Retina (tissue), 1 donor: ENCODE measurements at places on chromosomes 1 and 21.

DNA sequence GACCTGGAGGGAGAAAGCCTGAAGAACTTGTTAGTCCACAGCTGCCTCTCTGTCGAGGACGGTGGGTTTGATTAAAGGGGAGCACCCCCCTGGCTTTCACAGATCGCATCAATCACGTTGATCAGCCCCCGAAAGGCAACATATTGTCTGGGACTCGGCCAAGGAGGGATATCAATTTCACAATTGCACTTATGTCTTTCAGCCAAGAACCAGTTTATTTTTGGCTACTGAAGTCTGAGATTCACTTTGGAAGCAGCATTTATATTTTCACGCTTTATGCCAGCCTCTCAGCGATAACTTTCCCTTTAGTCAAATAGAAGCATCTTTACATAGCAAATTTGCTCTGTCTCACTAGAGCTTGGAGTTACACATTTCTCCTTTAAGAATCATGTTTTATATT is 253.2 kb upstream of the RRP15 start:
- DNase-seq, result peak; percentile 26

DNA sequence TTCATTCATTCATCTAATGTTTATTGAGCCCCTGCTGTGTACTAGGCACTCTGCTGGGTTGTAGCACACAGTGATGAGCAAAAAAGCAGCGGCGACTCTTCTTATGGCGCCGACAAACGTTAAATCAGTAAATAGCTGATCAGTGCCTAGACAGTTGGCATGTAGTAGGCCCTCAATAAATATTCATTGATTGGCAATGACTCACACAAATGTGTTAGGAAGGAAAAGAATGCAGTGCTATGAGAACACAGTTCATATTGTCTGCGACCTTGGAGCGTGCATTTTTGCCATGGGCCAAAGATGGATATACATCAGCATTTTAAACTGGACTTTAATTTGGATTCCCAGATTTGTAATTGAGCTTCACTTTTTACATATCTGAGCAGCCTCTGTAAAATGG is 52.0 kb downstream of the PRDM2 start:
- DNase-seq, result no peak

DNA sequence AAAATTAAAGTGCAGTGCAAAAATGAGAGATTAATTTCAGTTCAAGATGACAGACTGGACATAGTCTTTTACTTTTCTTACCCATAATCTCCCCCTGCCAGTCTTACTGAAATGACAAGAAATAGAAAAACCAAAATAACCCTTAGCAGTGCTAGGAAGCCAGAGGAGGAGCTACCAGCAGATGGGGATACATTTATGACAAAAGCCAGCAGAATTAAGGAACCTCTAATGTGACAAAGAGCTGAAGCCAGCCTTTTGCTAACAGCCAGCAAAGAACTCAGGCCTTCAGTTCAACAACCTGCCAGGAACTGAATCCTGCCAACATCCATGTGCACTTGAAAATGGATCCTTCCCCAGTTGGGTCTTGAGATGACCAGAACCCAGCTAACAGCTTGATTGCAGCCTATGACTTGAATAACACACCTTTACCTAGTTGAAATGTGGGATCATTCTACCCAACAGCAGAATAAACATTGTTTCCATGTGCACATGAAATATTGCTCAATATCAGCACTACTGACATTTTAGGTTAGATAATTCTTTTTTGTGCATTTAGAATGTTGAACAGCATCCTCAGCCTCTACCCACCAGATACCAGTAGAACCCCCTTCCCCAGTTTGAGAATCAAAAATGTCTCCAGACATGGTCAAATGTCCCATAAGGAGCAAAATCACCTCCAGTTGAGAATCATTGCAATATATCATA is 7.9 kb upstream of the TRAF5 start:
- DNase-seq, result no peak

DNA sequence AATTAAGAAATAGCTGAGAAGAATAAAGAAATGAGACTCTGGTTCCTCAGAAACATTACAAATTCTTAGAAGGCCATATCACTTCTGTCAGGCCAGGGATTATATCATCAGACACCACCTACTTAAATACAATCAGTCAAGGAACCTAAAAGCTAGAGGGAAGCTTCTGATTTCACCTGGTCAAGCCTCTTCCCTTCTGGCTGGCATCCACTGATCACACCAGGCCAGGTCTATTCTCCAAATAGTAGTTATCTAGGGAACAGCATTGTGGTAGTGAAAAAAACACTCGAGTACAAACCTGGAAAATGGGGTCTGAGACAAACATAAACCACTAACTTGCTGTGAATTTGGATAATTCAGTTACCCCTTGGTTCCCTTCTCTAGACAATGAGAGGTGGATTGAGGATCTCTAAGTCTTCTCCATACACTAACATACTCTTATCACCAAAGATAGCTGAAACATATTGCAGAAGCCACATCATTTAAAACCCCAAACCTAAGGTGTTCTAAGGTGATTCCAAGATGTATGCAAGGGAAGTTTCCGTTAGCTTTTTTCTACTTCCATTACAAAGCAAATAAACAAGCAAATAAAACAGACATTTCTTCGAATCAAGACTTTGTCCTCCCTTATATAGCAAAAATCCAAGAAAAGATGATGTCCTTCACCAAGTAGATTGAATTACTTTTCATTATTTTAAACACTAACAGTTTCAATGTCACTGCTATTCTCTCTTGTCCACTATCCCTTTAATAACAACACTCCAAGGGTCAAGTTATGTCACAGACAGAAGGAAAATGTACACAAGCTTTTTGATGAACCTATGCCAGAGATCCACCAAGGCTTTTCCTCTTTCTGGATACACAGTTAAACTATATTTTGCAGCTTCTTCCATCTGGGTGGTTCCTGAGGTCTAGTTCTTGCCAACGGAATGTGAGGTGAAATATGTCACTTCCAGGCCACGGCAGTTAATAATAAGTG is 212.9 kb downstream of the KCNH1 start:
- no peak for DNase-seq

GRCh38 chr21:30580132-30580531 is 10.1 kb downstream of the KRTAP22-2 start:
- DNase-seq, result no peak

DNA sequence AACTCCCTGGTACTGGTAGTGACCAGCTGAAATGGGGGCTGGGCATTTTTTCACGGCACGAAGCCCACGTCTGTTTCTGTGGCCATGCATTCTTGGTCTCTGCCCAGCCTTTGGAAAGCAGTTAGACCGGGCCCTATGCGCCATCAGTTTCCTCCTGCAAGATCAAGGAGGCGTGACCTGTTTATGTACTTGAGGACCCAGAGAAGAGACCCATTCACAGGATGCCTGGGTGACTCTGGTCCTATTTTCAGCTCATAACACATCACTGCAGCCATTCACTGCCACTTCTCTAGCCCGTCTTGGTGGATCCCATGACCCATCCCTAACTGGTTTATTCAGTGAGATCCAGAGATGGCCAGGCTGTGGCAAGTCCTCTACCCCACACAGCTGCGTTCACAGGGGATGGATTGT is 70.4 kb downstream of the SPSB1 start:
- no peak for DNase-seq

- no peak for DNase-seq
Measured at GRCh38 chr1:19824541-19824940, 9.5 kb upstream of the RNF186 start.

DNA sequence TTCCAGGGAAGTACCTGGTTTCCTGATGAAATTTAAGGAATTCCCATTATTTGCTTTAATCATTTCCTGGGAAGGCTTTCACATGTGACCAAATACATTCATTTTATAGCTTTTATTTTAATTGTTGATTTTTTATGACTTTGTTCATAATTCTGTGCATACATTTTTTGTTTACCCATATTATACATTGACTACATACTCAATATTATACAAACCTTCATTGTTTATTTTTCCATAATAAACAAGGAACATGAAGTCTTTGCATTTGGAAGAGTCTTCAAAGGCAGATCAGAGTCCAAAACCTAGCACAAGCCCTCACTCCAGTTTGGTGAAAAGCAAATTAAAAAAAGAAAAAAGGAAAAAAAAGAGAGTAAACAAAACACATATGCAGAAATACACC is 218.3 kb upstream of the NRIP1 start:
- no peak for DNase-seq

- no peak for DNase-seq
Measured at GRCh38 chr1:11918799-11919519, 7.3 kb downstream of the KIAA2013 start.

DNA sequence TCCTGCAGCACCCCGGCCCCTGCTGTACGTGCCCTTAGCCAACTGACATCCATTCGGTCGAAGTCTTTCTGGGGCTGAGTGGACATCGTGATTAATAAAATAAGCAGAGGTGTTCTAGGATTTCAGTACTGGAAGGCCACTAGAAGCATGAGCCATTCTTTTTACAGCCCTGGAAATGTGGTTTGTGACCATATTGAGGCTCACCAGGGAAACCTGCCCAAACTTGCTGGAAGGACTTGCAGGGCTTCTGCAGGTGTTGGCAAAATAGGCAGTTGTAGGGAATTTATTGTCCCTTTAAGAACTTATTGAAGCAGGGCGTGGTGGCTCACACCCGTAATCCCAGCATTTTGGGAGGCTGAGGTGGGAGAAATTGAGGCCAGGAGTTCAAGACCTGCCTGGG is 80.8 kb downstream of the DOP1B start:
- DNase-seq, result no peak

GRCh38 chr1:162062542-162063015 is 6.9 kb upstream of the NOS1AP start:
- DNase-seq, result peak; percentile 38
